ENCODE measurements at places on chromosomes 13 and 19.

GRCh38 chr13:32010136-32010535 is 21.4 kb upstream of the FRY start:
- no peak for DNase-seq

DNA sequence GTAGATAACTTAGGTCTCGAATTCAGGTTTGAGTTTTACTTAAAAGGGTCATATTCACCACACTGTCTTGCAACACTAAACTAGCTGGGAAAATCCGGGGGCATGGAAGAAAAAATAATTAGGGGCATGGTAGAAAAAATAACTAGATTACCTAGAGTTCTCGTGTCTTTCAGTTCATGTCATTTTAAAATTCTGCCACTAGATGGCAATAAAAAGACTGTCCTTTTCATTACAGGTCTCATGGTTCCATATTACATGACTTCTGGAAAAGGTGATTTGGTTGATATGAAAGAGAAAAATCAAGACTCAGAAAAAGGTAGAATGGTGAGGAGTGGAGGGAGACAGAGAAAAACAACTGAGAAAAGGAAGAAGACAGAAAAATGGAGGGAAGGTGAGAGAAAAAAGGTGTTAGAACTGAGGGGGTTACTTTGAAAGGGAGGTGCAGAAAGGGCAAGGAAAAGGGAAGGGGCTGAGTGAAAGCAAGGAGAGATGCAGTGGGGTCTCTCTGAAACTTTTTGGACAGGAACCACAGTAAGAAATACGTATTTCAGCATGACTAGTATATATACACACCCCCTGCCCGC is 299.0 kb downstream of the KLF12 start:
- no peak for DNase-seq

DNA sequence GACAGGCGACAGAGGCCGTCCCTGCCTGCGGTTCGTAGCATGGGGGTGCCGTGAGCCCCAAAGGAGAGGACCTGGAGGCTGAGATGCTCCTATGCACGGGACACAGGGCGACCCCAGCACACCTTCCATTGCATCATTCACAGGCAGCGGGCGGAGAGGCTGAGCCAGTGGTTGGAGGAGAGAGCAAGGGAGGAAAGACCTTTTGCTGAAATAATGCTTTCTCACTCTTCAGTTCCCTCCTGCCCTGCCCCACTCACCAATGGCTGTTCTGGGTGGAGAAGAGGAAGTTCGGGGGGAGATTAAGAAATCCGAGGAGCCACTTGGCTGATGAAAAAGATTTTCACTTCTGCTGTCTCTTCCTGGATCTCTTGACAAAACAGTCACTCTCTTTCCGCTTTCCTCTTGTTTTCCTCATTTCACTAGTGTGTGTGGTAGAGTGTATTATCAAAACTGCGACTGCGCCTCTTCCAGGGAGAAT is at the start of gene NLRP12:
TSS of gene NLRP12 (minus strand) at position 181 of the 478 bp plus-strand sequence. CDS start at position 41, 140 bp downstream.
- no peak for DNase-seq

DNA sequence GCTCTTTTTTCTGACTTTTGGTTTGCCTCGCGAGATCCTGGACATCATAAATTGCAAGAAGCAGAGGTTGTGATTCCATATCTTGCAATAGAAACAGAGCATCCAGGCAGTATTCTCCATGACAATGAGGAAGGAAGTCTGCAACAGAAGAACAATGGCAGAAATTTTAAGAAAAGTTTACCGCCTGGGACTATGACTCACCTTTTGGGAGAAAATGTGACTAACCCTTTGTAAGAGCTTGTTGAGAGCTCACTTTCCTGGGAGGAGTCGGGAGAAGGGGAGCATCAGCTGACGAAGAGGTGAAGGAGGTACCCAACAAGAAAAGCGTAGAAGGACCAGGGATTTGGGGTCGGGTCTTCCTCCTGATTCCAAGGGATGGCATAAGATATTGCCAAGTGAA is 34.3 kb upstream of the TNFSF11 start:
- no peak for DNase-seq

- DNase-seq, result no peak
These were observed 13.5 kb downstream of the PPP1R13L start for GRCh38 chr19:45391346-45391745.

GRCh38 chr13:25415241-25415640 is 43.5 kb downstream of the ATP8A2 start:
- DNase-seq, result no peak

GRCh38 chr13:34347784-34348573 is 530.0 kb downstream of the RFC3 start:
- DNase-seq, result no peak

GRCh38 chr19:33688171-33688992 is 66.6 kb downstream of the CHST8 start:
- no peak for DNase-seq

- no peak for DNase-seq
These were observed 370.3 kb downstream of the ZNF536 start for GRCh38 chr19:30742406-30742938.

GRCh38 chr13:27470075-27470820 is 19.9 kb upstream of the MTIF3 start:
- no peak for DNase-seq

DNA sequence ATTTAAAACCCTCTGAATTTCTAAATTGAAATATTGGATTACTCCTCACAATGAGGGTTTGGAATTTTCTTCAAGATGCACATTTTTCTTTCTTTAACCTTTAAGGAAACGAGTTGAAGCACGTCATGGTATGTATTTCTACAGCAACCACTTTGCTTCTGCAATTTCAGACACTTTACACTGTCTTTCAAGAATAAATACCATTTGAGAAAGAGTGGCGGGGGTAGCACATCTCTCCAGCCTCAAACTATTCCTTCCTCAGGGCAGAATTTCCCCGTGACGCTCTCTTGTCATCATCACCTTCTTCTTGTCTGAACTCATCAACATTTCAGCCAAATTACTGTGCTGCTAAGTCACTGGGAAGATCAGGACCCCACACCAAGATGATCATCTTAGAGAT is 1073.4 kb downstream of the EFNB2 start:
- DNase-seq, result no peak

- DNase-seq, result no peak
These were observed 254.7 kb downstream of the KLF12 start for GRCh38 chr13:73879346-73880015.

DNA sequence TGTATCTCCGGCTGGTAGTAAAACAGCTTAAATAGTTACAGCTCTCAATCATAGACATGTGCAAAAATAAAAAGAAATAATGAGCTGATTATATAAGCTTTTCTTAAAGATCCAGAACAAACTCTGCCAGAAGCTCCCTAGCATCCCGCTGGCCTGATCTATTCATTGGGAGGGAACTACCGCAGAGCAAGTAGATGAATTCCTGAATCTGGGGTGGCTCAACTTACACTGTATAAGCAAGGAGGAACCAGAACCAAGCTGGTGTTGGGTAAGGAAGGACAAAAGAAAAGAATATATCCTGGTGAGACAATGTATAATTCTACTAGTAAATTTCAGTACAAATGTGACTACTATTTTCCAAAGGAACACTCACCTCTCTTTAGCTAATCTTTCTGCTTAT is 1122.2 kb downstream of the OLFM4 start:
- DNase-seq, result no peak

DNA sequence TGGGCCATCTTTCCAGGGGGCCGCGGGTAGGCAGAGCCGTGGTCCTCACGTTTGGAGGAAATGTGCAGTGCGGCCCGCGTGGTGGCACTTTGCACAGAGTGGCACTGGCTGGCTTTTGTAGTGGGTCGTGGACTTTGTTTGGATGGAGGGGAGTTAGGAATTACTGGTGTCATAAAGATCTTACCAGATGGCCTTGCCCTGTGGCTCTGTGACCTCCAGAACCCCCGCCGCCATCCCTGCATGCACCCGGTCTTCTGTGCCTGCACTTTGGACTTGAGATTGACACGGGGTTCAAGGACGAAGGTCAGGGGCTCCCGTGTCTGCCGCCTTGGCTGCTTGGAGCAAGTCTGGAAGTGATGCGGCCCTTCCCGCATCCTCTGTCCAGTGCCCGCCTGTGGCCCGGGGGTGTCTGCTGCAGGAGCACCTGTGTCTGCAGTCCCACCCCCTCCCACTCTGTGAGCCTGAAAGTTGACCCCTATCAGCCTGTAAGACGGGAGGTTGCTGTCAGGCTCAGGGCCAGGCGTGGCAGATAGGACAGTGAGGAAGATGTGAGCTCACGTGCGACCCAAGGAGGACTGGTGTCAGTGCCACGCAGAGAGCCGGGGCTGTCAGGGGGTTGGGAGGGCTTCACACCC is 2.2 kb downstream of the GNA11 start:
- DNase-seq, result no peak

GRCh38 chr13:70890289-70890688 is 782.0 kb upstream of the KLHL1 start:
- DNase-seq, result no peak

DNA sequence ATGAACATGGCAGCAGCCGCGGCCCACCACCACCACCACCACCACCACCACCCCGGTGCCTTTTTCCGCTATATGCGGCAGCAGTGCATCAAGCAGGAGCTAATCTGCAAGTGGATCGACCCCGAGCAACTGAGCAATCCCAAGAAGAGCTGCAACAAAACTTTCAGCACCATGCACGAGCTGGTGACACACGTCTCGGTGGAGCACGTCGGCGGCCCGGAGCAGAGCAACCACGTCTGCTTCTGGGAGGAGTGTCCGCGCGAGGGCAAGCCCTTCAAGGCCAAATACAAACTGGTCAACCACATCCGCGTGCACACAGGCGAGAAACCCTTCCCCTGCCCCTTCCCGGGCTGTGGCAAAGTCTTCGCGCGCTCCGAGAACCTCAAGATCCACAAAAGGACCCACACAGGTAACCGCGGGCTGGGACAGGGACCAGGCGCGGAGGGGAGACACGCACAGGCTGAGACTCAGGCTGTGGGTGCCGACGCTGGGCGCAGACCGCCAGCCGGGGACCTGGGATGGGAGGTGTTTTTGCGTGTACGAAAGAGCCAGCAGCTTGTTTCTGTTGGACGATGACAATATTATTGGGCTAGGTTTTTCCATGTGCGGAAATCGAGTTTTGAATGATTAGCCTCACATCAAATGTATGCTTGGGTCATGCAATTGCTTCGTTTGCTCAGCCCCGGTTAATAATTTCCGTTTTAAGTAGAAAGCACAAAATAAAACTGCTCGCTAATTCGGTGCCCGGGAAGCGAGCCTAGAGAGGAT is 1.3 kb downstream of the ZIC2 start:
- DNase-seq, result no peak

DNA sequence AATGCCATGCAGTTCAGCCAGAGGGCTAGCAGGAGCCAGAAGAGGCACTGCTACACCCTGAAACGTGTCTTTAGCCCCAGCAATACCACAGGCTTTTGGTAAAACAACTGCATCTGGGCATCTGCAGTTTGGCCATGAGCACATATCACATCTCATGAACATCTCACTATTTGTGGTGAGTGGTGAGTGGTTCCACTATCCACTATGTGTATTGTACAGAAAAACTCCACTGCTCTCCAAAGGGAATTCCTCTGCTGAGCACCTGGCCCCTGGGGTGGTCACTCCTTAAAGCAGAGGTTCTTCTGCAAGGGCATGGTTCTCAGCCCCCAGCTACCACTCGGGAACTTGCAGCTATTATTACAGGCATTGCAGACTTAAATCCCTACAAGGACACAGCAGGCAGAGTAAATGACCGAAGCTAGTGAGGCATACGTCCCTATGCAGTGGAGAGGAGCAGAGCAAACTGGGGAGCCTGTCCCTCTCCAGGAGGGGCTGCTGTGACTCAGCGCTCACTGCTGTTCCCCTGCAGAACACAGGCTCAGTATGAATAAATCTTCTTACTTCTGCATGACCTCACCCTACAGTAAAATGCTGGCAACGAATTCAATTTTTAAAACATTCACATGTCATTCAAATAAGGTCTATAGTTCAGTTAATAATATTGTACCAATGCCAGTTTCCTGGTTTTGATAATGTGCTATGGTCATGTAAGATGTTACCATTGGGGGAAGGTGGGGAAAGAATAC is 332.4 kb upstream of the ZNF507 start:
- no peak for DNase-seq

DNA sequence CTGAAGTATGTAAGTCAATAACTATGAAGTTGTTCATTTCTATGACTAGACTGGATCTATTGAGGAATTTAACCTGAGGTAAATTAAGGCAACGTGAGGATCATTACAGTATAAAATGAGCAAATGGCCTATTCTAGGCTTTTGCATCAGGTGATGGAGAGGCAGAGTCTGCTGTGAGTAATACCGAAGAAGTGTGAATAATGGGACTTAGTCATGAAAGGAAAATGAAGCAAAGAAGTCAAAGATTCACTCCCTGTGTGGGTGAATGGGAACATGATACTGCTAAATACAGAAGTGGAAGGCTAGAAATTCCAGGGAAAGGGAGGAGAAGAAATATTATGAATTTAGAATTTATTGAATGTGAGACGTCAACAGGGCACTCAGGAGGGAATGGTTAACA is 774.1 kb downstream of the LIG4 start:
- no peak for DNase-seq

GRCh38 chr13:36772853-36773252 is 46.2 kb upstream of the RFXAP start:
- DNase-seq, result no peak

All from activated CD8-positive, alpha-beta memory T cell treated with anti-CD3 and anti-CD28 coated beads for 24 hours (primary cell).